Upper lobe of right lung (tissue), 1 donor: ENCODE measurements at places on chromosomes 7 and 10. TPM values are rescaled to one million over a fixed set of nuclear protein-coding genes. Genes with fewer than 3 reads are reported as not detected.

- no peak for DNase-seq
Observed at GRCh38 chr10:85124603-85125051, 796.2 kb downstream of the CCSER2 start.

GRCh38 chr10:14477408-14477710, 146.6 kb upstream of the FRMD4A start:
- DNase-seq, result no peak

- no peak for DNase-seq
Observed at GRCh38 chr10:113294868-113295267, 258.0 kb upstream of the HABP2 start.

DNA sequence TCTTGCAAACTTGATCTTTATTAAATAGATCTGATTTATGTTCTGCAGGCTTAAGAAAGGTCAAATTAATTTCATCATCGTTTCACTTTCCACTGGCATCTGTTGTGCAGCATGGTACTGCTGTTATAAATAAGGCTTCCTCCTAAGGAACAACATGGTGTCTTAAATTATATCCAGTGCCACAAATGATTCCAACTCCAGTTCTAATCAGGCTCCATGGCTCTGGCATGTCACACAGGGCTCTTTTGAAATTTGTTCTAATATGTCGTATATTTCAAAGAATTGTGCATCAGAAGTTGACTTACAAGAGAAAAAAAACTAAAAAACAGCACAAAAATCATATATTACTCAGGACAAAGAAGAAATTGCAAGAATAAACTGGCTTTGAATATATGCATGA, 1090.8 kb upstream of the CELF2 start:
- no peak for DNase-seq

DNA sequence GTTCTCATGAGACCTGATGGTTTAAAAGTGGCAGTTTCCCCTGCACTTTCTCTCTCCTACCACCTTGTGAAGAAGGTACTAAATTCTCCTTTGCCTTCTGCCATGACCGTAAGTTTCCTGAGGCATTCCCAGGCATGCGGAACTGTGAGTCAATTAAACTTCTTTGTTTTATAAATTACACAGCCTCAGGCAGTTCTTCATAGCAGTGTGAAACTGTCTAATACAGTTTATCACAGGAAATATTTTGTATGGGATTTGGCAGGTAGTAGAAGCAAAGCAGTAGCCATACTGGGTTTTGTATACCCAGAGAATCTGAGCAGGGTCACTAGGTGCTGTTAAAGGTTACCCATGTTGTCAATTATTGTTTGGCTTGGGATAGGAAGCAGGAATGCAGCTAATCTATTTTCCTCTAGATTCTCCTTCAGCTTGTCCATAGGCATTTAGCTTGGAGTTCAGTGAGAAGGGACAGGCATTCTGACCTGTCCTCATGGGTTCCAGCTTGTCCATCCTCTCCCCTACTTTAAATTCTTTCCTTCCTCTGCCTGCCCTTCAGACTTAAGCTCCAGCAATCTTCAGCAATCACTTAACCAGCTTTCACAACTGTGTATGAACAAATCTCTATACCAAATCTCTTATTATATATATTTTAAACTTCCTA, 186.7 kb downstream of the PCLO start:
- DNase-seq, result no peak

GRCh38 chr10:49359349-49360270, 36.3 kb downstream of the DRGX start:
- no peak for DNase-seq

DNA sequence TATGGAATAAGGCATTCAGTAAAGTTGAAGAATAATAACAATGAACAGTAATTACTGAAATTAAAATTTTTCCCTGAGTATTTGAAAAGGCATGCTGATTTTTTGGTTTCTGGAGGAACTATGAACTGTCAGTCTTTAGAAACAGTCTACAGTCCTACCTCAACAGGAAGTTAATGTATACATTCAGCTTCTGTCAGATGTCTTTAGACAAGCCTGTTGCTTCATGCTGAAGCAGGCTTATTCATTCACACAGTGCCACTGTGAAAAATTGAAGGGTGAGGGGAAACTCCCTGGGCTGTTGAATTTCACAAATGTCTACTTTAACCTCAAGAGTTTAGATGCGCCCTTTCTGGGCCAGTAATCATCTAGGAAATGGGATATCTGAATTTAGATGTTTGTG, 3.5 kb downstream of the NRF1 start:
- no peak for DNase-seq

GRCh38 chr7:101536232-101536631, 92.9 kb downstream of the MYL10 start:
- no peak for DNase-seq

DNA sequence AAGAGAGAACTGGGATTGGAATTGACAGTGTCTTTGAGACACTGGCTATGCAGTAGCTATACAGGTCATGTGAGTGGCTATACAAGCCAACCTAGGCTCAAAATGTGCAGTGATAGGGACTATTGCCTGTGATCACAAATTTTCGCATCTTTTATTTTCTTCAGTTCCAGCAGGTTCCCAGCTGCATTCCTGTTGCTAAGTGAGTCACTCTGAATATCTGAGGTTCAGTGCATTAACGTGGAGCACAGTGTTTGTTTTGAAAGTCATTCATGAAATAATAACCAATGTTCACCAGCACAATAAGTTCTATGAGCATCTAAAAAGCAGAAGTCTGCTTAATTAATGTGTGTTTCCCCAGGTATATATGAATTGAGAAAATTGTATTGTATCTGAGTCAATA, 1236.0 kb upstream of the CELF2 start:
- DNase-seq, result no peak

- DNase-seq, result no peak
Observed at GRCh38 chr10:11724938-11725776, 17.0 kb upstream of the ECHDC3 start.

DNA sequence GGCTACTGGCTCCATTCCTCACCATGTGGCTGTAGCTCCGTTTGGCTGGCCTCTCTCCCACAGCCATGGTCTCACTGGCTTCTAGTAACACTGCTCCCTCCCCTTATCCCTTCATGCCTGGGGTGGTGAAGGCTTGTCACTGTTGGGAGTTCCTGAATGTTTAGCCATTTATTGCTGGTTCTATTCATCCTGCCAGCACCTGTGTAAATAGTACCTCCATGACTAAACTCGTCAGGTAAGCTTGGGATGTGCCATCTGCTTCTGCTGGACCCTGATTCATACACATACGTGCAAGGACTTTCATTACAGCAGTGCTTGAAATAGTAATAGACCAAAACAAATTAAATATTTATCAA, 61.6 kb downstream of the CCDC71L start:
- DNase-seq, result no peak

- DNase-seq, result no peak
Observed at GRCh38 chr7:21868576-21868850, 77.2 kb downstream of the CDCA7L start.

DNA sequence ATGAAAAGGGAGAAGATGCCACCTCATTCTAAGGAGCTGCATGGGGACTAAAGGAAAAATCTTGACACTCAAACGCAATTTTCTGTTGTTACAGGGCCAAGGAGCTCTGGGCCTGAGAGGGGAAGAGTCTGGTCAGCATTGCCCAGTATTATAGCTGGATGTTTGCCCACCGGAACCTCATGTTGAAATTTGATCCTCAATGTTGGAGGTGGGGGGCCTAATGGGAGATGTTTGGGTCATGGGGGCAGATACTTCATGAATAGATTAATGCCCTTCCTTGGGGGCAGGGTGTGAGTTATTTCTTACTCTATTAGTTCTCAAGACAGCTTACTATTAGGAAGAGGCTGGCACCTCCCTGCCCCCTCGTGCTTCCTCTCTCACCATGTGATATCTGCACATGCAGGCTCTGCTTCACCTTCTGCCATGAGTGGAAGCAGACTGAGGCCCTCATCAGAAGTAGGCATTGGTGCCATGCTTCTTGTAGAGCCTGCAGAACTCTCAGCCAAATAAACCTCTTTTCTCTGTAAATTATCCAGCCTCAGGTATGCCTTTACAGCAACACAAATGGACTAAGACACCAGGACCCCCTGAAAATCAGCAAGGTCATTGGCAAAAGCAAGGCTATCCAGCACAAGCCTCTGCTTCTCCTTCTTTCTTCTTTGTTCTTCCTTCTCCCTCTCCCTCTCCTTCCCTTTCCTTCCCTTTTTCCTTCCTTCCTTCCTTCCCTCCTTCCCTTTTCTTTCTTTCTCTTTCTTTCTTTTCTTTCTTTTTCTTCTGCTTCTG, 15.1 kb downstream of the GCK start:
- no peak for DNase-seq

- no peak for DNase-seq
Observed at GRCh38 chr10:116490028-116490662, 55.6 kb upstream of the PNLIP start.

Gene PHYH
- 29.6 TPM for total RNA-seq

Gene SPDYE1
- not detected for total RNA-seq

Gene NRG3
- 2.3 TPM for total RNA-seq

Gene ITGB1
- total RNA-seq, result 517 TPM

Gene VWC2
- 0.23 TPM for total RNA-seq

Gene OR13A1
- not detected for total RNA-seq

Gene NUTM2A
- 2.9 TPM for total RNA-seq

Gene H2AZ2
- 131 TPM for total RNA-seq

Gene GAD2
- total RNA-seq, result not detected

Gene OPN4
- not detected for total RNA-seq

Gene MGAM2
- 0.61 TPM for total RNA-seq
